ENCODE measurements at places on chromosomes 7 and 10.

GRCh38 chr7:332646-333392, 42.8 kb downstream of the FOXL3 start:
- H3K36me3 ChIP-seq, result no peaks in the 10 kb centered on the region
- H3K4me3 ChIP-seq, result no peak overlapping the region
- H3K4me1 ChIP-seq, result no peaks in the 10 kb centered on the region
- peaks cover 8% of the 10 kb centered on the region for H3K27me3 ChIP-seq

- H3K27ac ChIP-seq, result no peak overlapping the region
- H3K4me3 ChIP-seq, result no peak overlapping the region
These were observed 20.2 kb upstream of the PPIF start for GRCh38 chr10:79327090-79327457.

DNA sequence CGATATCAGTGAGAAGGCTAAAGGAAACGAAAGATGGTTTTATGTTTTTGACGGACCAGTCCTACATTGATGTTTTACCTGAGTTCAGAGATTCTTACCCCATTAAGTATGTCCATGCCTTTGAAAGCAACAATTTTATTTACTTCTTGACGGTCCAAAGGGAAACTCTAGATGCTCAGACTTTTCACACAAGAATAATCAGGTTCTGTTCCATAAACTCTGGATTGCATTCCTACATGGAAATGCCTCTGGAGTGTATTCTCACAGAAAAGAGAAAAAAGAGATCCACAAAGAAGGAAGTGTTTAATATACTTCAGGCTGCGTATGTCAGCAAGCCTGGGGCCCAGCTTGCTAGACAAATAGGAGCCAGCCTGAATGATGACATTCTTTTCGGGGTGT, 27.7 kb downstream of the MET start:
- no peaks in the 10 kb centered on the region for H3K36me3 ChIP-seq
- H3K4me1 ChIP-seq, result no peaks in the 10 kb centered on the region
- H3K27ac ChIP-seq, result no peak overlapping the region
- H3K27me3 ChIP-seq, result peaks cover 2% of the 10 kb centered on the region
- no peak overlapping the region for H3K4me3 ChIP-seq
- no peak for DNase-seq

GRCh38 chr10:119401671-119402395, 140.7 kb downstream of the RGS10 start:
- no peak overlapping the region for H3K27ac ChIP-seq
- H3K27me3 ChIP-seq, result peaks cover 6% of the 10 kb centered on the region
- H3K36me3 ChIP-seq, result peaks cover 4% of the 10 kb centered on the region
- no peak for DNase-seq

DNA sequence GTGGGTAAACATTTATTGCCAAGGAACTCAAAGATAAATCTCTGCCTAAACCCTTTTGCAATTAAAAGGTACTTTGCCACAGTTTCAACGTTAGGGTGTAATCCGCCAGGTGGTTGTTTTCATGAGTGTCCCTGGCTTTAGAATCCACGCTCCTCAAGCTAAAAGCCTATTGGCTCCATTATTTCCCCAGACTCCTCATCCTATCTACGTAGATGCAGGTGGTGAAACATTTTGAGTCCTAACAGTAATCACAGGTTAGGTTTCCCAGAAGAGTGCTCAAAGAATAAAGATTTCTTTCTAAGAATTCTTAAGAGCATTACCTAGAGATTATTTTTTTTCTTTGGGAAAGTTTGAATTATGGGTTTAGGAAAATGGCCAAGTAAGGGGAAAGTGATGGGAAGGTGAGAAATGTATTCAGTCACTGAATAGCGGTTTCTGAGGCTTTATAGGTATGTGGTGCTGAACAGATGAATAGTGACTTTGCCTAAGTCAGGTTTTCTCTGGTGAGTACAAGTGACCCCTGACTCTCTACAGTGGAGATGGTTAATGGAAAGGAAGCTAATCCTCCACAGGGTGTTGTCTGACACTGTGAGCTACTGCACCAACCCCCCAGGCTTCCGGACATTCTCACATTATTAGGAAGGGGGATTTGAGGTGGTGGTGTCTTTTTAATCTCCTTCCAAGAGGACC, 60.2 kb downstream of the NRP1 start:
- no peaks in the 10 kb centered on the region for H3K36me3 ChIP-seq
- no peaks in the 10 kb centered on the region for H3K4me1 ChIP-seq
- H3K27me3 ChIP-seq, result peaks cover 26% of the 10 kb centered on the region
- DNase-seq, result no peak

GRCh38 chr7:45069444-45070253, 19.1 kb downstream of the NACAD start:
- H3K27me3 ChIP-seq, result peaks cover 2% of the 10 kb centered on the region
- DNase-seq, result no peak
- H3K27ac ChIP-seq, result peak overlapping the region; percentile 72
- H3K4me1 ChIP-seq, result peaks cover 76% of the 10 kb centered on the region

DNA sequence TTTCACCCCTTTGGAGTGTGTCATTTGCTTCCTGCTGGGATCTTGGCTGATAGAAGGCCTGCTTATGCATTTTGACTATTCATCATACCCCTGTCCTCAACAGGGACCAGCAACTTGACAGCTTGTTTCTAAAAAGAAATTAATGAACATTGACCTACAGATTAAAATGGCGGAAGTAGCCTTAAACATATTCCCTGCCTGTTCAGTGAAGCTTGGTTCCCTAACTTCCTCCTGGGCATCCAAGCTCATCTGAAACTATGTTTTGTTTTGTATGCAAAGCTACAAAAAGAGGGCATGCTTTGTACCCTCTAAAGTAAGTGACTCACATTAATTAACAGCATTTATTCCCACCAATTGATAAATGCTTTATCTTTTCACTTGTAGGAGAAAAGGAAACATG, 26.8 kb upstream of the CDK14 start:
- no peak for DNase-seq
- H3K4me3 ChIP-seq, result no peak overlapping the region
- H3K27me3 ChIP-seq, result peaks cover 1% of the 10 kb centered on the region
- no peaks in the 10 kb centered on the region for H3K4me1 ChIP-seq

GRCh38 chr7:155375337-155376277, 77.9 kb downstream of the INSIG1 start:
- DNase-seq, result no peak
- H3K4me1 ChIP-seq, result peaks cover 31% of the 10 kb centered on the region
- peak overlapping the region; percentile 61 for H3K4me3 ChIP-seq
- peaks cover 26% of the 10 kb centered on the region for H3K27me3 ChIP-seq
- H3K27ac ChIP-seq, result no peak overlapping the region

DNA sequence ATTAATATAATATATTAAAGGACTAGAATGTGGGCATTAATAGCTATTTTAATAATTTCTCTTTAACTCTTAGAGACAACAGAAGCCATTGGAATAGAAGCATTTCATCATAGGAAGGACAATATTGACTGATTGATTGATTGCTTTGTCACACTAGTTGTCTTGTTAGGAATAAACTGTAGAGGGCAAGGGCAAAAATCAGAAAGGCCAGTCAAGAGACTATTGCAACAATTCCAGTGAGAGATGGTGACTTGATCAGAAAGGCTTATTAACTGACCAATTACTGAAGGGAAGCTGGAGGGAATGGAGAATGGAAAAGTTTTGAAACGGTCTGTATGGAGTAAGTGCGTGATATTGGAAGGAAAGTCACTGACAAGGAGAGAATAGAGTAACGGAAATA, 87.3 kb downstream of the RUNDC3B start:
- no peak overlapping the region for H3K27ac ChIP-seq
- H3K4me3 ChIP-seq, result no peak overlapping the region
- H3K36me3 ChIP-seq, result peaks cover 12% of the 10 kb centered on the region
- DNase-seq, result no peak
- no peaks in the 10 kb centered on the region for H3K27me3 ChIP-seq

DNA sequence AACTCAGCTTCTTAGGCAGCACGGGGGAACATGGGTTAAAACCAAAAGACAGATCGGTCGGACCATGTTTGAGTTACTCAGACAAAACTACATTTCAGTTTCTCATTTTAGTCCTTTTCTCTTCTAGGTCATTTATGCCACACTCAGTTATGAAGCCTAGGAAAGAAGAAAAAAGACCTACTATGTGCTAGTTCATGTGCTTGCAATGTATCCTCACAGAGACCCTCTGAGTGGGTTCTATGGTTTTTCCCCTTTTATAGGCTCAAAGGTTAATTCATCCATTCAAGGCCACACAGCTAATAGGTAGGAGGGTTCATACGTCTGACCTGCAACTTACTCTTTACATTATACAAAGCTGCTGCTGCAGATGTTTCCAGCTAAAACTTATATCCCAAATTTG, 104.7 kb upstream of the ZNF438 start:
- H3K36me3 ChIP-seq, result no peaks in the 10 kb centered on the region
- peak overlapping the region; percentile 4 for H3K27ac ChIP-seq
- peaks cover 32% of the 10 kb centered on the region for H3K4me1 ChIP-seq
- DNase-seq, result no peak
- peaks cover 2% of the 10 kb centered on the region for H3K27me3 ChIP-seq

- H3K27ac ChIP-seq, result peak overlapping the region; percentile 12
- no peaks in the 10 kb centered on the region for H3K27me3 ChIP-seq
- peaks cover 16% of the 10 kb centered on the region for H3K36me3 ChIP-seq
- H3K4me1 ChIP-seq, result peaks cover 3% of the 10 kb centered on the region
These were observed 19.4 kb upstream of the SH3PXD2A start for GRCh38 chr10:103874730-103875129.

DNA sequence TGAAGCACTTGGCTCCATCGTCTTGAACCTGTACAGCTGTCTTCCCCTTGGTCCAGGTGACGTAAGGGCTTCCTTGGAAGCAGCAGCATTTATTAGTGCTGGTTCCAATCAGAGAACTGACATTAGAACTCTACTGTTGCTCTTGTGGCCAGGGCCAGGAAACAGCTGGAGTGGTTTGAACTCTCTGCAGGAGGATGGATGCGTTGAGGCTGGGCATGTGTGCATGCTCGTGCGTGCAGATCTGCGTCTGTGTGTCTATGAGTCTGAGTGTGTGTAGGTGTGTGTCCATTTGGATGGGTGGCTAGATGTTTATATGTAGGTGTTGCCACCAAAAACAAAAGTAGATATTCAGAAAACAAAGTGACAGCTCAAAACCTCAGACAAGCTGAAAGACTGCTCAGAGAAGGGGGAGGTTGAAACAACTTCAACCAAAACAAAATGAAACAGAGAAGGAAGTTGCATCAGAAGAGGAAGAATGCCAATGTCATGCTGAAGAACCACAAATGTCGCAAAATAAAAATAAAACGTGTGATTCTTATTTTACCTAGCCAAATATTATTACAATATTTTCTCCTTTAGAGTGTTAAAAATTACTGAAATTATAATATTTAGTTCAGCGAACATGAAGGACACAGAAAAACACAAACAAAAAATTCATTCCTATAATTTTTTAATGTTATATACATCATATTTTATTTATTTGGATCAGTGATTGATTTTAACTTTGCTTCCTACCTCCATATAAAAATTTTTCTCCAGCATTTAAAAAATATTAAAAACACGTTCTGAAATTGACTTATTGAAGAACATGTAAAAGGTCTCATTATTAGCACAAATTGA, 96.1 kb upstream of the MKLN1 start:
- H3K4me1 ChIP-seq, result peaks cover 35% of the 10 kb centered on the region
- H3K27me3 ChIP-seq, result peaks cover 16% of the 10 kb centered on the region
- peak overlapping the region; percentile 88 for H3K27ac ChIP-seq
- DNase-seq, result peak; percentile 76
- H3K36me3 ChIP-seq, result no peaks in the 10 kb centered on the region

GRCh38 chr10:64798297-64798696, 1277.1 kb downstream of the REEP3 start:
- H3K36me3 ChIP-seq, result no peaks in the 10 kb centered on the region
- DNase-seq, result no peak
- H3K27ac ChIP-seq, result no peak overlapping the region
- H3K4me1 ChIP-seq, result no peaks in the 10 kb centered on the region

DNA sequence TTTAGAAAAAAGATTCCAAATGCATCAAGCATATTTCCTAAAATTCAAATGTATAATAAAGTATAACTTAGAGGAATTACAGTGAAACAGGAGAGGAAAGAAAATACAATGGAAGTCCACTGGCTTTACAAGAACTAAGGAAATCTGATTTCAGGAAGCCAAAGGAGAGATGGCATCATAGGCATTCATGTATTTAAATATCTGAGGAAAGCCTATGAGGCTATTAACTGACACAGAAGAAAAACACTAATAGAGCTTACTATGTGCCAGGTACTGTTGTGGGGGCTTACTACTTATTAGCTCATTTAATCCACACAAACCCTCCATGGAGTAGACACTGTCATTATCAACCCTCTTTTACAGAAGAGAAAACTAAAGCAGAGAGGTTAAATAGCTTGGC, 92.2 kb downstream of the SRPK2 start:
- peaks cover 60% of the 10 kb centered on the region for H3K4me1 ChIP-seq
- H3K36me3 ChIP-seq, result no peaks in the 10 kb centered on the region
- peak overlapping the region; percentile 77 for H3K27ac ChIP-seq
- no peak overlapping the region for H3K4me3 ChIP-seq
- no peak for DNase-seq

- no peak overlapping the region for H3K27ac ChIP-seq
- H3K4me1 ChIP-seq, result peaks cover 4% of the 10 kb centered on the region
- peaks cover 2% of the 10 kb centered on the region for H3K27me3 ChIP-seq
These were observed 77.5 kb downstream of the SEPTIN7 start for GRCh38 chr7:35878351-35878750.

- H3K4me3 ChIP-seq, result no peak overlapping the region
- H3K36me3 ChIP-seq, result no peaks in the 10 kb centered on the region
- no peaks in the 10 kb centered on the region for H3K27me3 ChIP-seq
- DNase-seq, result no peak
These were observed 108.0 kb downstream of the TWIST1 start for GRCh38 chr7:19009241-19009935.

DNA sequence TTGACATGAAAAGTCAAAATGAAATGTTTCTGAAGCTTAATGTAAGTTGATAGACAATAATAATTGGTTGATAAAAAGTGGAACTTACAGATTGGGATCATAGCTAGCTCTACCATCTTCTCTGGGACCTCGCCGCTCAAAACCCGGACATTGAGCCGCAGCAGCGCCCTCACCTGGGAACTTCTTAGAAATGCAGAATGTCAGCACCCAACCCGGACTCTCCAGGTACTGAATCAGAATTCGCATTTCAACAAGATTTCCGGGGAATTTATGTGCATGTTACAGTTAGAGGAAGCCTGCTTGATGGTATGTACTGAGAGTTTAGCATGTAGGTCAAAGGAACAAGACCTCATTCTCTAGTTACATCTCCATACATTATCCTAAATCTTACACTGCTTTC, 36.7 kb upstream of the ABLIM1 start:
- no peak for DNase-seq
- H3K36me3 ChIP-seq, result no peaks in the 10 kb centered on the region
- H3K4me1 ChIP-seq, result peaks cover 10% of the 10 kb centered on the region
- H3K27me3 ChIP-seq, result peaks cover 2% of the 10 kb centered on the region
- no peak overlapping the region for H3K4me3 ChIP-seq

DNA sequence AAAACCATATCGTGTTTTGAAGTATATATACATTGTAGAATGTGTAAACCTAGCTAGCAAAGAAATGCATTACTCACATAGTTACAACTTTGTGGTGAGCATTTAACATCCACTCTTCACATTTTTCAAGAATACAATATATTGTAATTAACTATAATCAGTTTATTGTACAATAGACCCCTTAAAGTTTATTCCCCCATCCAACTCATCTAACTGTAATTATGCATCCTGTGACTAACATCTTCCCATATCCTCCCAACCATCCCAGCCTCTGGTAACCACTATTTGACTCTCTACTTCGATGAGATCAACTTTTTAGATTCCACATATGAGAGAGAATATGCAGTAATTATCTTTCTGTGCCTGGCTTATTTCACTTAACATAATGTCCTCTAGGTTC, 526.4 kb downstream of the KIF20B start:
- H3K4me3 ChIP-seq, result no peak overlapping the region
- H3K27ac ChIP-seq, result no peak overlapping the region
- H3K36me3 ChIP-seq, result no peaks in the 10 kb centered on the region
- peaks cover 11% of the 10 kb centered on the region for H3K4me1 ChIP-seq

GRCh38 chr10:106609470-106610266, 554.8 kb downstream of the SORCS1 start:
- H3K36me3 ChIP-seq, result no peaks in the 10 kb centered on the region
- no peak overlapping the region for H3K4me3 ChIP-seq
- no peaks in the 10 kb centered on the region for H3K4me1 ChIP-seq
- H3K27ac ChIP-seq, result no peak overlapping the region
- DNase-seq, result no peak
- no peaks in the 10 kb centered on the region for H3K27me3 ChIP-seq
